ENCODE measurements at places on chromosomes 12 and 14.

- DNase-seq, result no peak
Measured at GRCh38 chr12:106154751-106155273, 16.1 kb upstream of the NUAK1 start.

DNA sequence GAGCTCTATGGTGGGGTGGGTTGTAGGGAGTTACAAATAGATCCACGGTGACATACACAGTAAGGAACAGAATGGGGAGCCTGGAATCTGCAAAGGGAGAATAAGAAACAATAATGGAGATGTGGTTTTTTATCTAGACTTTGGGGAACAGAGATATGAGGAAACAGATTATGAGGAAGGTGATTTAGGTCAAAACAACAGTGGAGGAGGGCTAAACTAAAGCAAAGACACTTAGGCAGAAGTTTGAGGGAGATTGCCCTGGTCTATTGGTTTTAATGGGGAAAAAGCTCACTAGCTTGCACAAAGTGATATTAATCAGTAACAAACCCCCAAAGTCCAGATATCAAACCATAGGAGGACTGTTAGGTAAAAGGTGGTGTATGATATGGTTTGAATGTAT, 144.5 kb upstream of the DYRK2 start:
- no peak for DNase-seq

DNA sequence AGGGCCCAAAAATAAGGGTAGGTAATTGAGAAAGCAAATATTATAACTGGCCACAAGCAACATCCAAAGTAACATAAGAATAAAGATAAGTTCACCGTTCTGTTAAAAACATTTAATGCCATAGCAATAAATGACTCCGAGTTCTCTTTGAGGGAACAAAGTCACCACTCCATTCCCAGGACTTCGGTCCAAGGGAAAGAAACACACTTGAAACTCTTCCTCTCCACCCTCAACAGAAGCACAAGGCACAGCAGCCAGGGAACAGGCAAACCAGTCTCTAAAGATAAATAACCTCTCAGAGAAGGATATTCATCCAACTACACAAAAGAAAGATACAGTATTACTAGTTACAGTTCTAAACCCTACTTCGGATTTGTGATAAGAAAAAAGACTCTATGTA, 2.5 kb downstream of the SETD3 start:
- DNase-seq, result no peak

DNA sequence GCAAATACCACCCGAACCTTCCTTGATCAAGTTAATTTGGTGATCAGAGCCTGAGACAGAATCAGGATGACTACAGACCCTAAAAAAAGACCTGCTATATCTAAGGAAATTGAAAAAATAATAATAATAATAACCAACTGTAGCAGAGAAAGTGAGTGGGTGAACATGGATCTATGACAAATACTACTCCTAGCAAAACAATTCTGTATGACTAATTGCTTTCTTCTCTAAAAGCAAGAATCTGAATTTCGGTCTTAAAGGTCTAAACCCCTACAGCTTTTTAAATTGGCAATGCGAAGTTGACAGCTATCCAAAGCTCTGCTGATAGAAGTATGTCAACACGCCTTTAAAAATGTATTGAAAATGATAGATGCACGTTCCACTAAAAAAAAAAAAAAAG, 102.2 kb downstream of the PRKAB1 start:
- DNase-seq, result no peak

Data from thoracic aorta (tissue), 2 donors.